Stimulated activated CD8-positive, alpha-beta memory T cell treated with anti-CD3 and anti-CD28 coated beads, Interleukin-15, amount 100 ng/mL, for 48 hours (primary cell): ENCODE measurements at places on chromosomes 2 and 18.

DNA sequence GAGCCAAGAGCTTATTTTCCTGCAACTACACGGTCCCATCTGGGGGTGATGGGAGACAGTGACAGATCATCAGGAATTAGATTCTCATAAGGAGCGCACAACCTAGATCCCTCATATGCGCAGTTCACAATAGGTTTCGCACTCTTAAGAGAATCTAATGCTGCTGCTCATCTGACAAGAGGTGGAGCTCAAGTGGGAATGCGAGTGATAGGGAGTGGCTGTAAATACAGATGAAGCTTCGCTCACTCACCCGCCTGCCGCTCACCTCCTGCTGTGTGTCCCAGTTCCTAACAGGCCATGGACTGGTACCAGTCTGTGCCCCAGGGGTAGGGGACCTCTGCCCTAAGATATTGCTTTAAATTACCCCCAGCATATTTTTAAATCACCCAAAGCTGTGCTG, 10.8 kb downstream of the LRRFIP1 start:
- no peak for DNase-seq

DNA sequence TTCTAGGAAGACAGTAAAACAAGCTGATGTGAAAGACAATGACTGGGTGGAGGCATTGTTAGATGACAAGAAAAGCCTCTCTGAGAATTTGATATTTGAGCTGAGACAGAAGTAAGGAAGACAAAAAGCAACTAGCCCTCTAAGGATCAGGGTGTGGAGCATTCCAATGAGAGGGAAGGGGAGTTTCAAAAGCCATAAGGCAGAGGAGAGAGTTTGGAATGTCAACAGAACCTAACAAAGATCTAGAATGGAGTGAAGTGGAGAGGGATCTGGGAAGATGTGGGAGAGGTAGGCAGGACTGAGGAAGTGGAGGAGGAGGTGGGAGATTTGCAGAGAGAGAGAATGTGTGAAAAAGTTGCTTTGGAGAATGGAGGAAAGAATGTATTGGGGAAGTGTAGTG, 17.3 kb upstream of the ASXL2 start:
- no peak for DNase-seq

- no peak for DNase-seq
Observed at GRCh38 chr18:48186131-48186766, 222.9 kb downstream of the ZBTB7C start.

DNA sequence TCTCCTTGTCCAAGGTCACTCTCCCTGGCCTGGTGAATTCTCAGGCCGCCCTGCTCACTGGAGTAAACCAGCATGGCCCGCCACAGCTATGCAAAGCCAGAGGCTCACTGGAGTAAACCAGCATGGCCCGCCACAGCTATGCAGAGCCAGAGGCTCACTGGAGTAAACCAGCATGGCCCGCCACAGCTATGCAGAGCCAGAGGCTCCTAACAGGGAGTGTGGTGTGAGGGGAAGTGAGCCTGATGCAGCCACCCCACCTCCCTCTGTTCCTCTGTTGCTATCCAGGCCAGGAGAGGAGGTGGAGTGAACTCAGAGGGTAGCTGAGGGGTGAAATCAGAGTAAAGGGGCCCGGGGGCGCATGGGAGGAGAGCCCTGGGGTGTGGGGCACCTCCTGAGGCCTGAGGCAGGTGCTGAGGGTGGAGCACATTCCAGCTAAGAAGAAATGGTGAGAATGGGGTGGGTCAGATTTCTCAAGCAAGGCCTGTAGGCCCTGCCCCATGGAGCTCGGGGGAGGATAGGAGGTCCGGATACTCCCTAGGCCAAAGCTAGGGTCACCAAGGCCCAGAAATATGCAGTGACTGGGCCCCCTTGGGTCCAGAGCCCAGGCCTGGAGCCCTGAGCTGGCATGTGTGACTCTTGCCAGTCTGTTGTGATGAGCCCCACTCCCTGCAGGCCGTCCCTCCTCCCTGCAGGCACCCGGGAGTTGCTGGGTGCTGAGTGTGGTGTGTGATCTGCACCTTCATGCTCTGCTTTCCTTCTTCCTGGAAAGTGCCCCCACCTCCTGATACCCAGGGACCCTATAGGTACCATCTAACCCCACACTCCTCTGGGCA, 1.5 kb downstream of the ATP6V1B1 start:
- no peak for DNase-seq

- DNase-seq = no peak
Observed at GRCh38 chr2:120580709-120581108, 155.0 kb upstream of the GLI2 start.

GRCh38 chr2:36697424-36698066, 1.0 kb downstream of the VIT start:
- no peak for DNase-seq

DNA sequence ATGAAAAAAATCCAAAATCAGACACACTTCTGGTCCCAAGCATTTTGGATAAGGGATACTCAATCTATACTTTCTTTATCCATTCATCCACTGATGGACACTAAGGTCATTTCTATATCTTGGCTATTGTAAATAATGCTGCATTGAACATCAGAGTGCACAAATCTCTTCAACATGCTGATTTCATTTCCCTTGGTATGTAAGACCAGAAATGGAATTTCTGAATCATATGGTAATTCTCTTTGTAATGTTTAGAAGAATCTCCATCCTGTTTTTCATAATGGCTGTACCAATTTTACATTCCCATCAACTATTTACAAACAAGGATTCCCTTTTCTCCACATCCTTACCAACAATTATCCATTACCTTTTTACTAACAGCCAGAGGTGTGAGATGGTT, 33.7 kb upstream of the MCM6 start:
- no peak for DNase-seq

- no peak for DNase-seq
Observed at GRCh38 chr2:12282780-12283695, 433.7 kb upstream of the TRIB2 start.

DNA sequence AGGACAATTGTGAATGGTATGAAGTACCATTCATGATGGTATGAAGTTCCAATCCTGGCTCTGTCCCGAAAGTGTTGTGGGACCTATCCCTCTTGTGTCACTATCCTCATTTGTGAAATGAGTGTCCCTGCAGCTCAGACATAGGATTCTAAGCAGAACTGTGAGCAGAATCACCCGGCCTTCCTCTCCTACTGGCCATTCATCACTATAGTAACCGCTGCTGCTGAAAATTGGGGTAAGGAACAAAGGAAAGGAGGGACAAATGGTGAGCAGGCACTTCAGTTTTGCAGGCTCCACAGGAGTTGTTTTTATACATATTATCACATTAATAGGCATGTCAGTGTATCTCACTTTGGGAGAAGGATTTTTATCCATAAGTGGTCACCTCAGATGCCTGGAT, 27.4 kb downstream of the SMYD1 start:
- DNase-seq = no peak

- DNase-seq = no peak
Observed at GRCh38 chr2:239828192-239828972, 196.8 kb downstream of the NDUFA10 start.

- DNase-seq = no peak
Observed at GRCh38 chr2:233342301-233342700, 12.0 kb upstream of the DGKD start.
